Thymus (tissue), 14 donors: ENCODE measurements at places on chromosomes 2 and 18.

GRCh38 chr2:123364243-123364896, 660.7 kb upstream of the CNTNAP5 start:
- DNase-seq, result no peak

DNA sequence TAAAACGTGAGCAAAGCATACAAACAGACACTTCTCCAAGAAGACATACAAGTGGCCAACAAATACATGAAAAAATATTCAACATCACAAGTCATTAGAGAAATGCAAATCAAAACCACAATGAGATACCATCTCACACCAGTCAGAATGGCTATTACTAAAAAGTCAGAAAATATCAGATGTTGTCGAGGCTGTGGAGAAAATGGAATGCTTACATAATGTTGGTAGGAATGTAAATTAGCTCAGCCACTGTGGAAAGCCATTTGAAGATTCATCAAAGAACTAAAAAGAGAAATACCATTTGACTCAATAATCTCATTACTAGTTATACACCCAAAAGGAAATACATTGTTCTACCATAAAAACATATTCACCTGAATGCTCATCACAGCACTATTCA, 825.7 kb downstream of the SUCLG1 start:
- no peak for DNase-seq

GRCh38 chr2:31234683-31235503, 941 bp downstream of the EHD3 start:
- no peak for DNase-seq

DNA sequence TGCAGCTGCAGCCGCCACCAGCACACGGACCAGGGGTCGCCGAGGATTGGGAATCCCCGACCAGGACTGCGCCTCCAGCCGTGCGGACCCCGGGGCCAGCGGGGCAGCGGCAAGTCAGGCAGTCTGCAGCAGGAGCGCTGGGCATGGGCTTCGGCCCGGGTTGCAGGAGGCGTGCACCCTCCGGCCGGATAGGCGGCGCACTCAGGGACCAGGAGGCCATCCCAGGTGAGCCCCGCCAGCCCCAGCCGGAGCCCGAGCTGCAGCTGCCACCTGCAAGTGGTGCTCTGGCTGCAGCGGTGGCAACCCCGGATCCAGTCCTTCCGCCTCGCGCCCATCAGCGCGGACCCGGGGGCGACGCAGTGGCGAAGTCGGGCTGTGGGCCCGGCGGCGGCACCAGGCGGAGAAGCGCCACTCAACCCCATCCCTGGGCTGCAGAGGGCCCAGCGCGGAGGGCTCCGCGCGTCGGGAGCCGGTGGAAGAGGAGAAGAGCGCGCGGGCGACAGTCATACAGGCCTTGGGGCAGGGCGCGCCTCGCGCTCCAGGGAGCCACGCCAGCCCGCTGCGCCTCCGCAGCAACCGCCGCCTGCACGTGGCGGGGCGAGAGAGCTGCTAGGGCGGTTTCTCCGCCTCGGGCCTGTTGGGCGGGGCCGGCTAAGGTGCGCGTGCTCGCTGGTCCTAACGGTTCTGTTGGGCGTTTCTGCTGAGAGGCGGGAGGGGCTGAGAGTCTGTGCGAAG, 73.8 kb downstream of the RPIA start:
- DNase-seq, result peak; percentile 86

DNA sequence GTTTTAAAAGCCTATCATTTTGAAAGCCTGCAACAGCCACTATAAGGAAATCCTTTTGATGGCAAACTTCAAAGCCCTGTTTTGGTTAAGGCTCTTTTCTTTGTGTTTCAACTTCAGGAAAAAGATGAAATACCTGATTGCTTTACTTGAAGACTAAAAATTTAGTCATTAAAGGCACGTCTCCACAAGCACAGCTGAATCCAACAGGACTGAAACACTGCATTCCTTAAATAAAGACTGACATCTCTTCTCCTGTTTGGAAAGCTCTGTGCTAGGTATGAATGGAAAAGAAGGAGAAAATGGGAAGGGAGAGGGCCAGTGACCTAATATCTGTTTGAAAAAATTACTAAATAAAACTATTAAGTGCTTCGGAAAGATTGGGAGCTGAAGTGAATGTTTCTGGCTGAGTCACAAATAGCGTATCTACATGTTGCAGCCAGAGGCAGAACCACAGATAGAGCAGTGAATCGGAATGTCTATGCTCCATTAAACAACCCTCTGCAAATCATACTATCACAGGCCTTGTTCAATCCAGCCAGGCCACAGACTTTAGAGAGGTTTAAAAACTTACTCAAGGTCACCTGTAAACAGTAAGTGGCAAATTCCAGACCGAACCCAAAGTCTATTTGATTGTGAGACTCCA, 21.1 kb upstream of the RALBP1 start:
- DNase-seq, result no peak

DNA sequence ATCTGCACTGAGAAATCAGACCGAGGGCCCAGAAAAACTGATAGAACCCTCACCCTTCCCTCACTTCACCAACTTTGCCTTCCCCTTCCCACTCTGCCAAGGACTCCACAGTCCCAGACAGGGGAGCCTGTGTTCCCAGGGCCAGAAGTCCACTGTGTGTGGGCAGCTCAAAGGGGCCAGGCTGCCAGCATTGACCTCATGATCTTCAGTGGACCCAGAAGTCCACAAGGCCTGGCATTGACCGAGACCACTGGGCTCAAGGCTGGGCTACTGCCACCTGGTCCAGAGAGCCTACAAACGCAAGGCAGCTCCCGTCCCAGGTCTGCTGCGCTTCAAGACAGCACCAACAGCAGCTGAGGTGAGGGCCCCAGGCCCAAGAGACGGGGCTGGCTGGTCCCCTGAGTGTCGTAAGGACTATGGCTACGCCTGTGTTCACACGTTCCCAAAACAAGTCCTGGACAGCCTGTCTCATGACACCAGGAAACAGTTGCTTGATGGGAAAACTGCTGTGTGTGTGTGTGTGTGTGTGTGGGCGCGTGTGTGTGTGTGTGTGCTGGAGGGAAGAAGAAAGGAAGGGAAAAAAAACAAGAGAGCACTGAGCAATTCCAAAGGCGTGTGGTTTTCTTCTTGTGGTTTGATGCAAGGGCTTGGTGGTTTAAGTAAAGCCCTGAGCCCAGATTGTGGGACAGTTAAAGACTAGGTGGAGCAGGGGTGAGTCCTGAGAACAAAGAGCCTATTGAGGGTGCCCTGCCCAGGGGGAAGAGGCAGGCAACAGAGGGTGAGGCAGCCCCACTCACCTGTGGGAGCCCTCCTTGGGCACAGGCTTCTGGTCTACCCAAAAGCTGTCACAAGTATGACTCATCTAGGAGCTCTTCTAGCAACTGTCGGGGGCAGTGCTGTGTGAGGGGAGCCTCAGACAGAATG, 46.6 kb upstream of the ZBTB7C start:
- DNase-seq, result peak; percentile 40
